CD4-positive, alpha-beta memory T cell (primary cell): ENCODE measurements at places on chromosomes 13 and 19.

DNA sequence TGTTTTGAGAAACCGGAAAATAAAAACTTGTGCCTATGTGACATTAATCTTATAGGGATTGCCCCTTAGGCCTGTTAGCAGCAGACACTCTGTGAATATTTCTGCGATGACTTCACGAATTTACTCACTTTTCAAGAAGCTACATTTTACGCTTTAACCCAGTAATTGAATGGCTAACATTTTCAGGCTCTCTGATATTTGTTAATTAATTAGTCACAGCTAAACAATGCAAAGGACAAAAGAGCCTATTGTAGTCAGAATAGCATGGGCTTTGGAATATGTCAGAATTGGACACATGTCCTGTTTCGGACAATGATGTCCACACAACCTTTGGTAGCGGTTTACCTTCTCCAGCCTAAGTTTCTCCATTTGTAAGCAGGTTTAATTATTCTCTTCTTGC lies 506.6 kb downstream of the EFNB2 start:
- no peak for DNase-seq

DNA sequence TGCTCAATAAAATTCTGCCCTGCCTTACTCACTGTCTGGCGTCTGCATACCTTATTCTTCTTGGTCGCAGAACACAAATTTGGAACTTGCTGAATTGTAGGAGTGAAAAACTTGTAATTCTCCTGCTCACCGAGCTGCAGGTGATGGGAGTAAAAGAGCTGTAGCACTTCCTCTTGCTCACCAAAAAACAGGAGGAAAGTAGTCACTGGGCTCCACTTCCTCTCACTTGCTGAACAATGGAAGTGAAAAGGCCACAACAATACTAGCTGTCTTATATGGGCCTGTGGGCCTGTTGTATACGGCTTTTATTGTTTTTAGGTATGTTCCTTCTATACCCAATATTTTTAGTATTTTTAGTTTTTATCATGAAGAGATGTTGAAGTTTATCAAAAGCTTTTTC lies 978.7 kb downstream of the SLITRK5 start:
- DNase-seq, result no peak

DNA sequence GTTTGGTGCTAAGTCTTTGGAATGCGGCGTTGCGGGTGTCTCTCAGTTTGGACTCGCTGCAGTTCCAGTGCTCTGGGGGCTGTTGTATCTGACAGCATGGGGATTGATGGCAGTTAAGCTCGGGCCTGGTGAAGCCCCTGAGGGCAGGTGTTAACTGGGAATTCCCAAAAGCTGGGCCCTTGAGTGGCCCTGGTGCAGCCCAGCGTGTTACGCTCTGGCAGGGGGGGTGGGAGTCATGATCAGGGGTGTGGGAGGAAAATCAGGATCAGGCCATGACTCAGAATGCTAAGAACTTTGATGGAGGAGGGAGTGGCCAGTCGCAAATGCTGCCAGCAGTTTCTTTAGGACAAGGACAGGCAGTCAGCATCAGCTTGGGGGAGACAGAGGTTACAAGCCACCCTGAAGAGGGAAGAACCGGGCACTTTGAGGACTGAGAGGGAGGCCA lies 19.6 kb downstream of the AP2A1 start:
- DNase-seq, result no peak

DNA sequence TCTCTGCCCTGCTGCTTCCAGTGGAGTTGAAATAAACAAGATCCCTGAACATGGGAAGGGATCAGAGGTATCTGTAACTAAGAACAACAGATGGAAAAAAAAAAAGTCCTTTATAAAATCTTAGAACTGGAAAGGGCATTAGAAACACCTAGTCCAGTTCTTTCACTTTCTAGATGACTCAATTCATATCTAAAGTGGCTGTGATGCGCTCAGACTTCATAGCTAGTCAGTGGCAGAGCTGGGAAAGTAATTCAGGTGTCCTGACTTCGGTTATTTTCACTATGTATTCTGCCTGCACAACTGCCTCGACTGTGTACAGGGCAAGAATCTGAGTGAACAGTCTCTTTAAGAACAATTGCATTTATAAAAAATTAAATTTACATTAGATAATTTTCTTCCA lies 151.8 kb upstream of the TMTC4 start:
- DNase-seq, result no peak

GRCh38 chr19:39951686-39952085 lies 17.3 kb upstream of the FCGBP start:
- DNase-seq, result no peak

GRCh38 chr19:44718441-44719261 lies 19.7 kb downstream of the CEACAM16 start:
- no peak for DNase-seq

- DNase-seq, result peak; percentile 74
These were observed 142.2 kb downstream of the SIPA1L3 start for GRCh38 chr19:38049105-38049649.

- no peak for DNase-seq
These were observed at the start of gene CD79A for GRCh38 chr19:41876847-41877832. TSS of gene CD79A (plus strand) at chr19:41877279. CDS start at chr19:41877305, 26 bp downstream.

DNA sequence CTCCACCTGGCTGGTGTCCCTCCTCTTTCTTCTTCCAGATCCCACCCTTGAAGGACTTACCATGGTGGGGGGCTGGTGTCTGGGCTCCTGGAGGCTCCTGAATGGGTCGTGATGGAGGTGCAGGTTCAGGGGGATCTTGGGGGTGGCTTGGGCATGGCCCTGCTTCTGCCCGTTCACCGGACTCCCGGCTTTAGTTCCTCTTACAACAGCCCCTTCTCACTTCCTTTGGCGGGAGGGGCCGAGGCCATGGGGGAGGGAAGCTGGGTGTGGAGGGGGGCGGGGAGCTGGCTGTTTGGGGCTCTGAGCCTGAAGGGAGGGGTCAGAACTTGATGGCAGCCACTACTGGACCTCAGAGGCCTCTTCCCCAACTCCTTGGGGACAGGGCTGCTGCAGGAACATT lies at the start of gene MYO1F:
Gene MYO1F (minus strand): TSS at position 196 of the 400 bp plus-strand sequence. CDS start 133 bp downstream, at position 63.
- DNase-seq, result no peak

DNA sequence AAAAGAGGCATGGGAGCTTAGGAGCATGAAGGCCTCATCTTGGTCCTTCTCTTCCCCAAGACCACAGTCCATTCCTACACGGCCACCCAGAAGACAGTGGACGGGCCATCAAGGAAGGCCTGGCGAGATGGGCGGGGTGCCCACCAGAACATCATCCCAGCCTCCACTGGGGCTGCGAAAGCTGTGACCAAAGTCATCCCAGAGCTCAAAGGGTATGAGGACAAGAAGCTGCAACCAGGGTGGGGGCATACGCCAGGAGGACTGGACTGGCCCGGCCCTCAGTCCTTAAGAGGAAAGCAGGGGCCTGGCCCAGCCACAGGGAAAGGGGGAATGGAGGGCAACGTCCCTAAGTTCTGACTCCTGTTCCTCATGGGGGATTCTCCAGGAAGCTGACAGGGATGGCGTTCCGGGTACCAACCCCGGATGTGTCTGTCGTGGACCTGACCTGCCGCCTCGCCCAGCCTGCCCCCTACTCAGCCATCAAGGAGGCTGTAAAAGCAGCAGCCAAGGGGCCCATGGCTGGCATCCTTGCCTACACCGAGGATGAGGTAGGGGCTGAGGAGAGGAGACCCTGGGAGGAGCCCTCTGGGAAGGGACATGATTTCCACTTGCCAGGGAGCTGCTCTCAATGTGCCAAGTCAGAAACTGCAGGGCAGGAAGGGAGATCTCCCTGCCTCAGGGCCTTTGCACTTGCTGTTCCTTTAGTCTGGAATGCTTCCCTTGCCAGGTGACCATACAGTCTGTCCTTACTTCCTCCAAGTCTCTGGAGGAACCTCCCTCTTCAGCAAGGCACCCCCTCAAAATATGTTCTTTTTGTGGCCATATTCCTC lies 1.9 kb upstream of the TMEM147 start:
- DNase-seq, result no peak

DNA sequence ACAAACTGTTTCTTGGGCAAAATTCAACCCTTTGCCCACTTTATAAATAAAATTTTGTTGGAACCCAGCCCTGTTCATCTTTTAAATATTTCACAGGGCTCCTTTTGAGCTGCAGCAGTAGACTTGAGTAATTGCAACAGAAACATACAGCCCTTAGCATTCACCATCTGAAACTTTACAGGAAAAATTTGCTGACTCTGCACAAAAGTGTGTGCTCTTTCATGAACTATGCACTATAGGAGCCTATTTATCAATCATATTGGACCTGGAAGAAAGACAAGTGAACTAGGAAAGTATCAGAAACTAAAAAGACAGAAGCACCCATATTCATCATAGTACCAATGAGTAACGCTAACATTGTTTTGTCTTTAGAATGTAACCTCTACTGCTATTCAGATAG lies 406.9 kb upstream of the SLC10A2 start:
- no peak for DNase-seq

DNA sequence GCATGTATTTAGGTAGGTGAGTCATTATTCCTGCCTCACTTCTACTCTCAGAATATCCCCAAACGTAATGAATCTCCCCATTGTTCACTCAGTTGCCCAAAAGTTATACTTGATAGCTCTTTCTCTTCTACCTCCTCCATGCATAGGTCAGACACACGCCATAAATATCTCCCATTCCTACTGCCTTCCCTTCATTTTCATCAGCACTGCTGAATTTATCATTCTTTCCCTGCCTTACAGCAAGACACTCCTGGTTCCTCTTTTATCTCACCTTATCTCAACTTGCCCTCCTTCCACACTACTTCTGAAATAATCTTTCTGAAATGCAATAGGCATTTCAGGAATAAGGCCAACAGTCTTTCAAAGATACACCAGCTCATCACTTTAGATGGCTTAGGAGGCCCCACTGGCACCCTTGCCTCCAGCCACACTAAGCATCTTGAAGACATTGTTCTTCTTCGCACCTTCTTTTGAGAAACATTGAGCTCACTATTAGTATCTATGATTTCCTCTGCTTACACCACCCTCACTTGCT lies 333.9 kb downstream of the MYO16 start:
- DNase-seq, result no peak

DNA sequence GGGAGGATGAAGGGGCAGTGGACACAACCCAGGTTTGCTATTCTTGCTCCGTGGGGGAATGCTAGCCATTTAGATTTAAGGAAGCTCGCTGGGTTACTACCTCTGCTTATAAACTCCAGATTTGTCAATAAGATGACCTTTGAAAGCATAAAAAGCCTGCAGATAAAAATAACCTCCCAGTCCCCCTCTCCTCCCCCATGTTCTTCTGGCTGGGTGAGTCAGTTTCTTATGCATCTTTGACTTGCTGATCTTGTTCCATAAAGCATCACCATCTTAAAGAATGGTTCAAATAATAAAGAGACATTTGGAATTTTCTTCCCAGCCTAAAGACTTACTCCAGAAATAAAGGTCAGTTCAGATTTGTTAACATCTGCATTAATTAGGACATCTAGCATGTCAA lies 118.3 kb upstream of the RNF113B start:
- no peak for DNase-seq

DNA sequence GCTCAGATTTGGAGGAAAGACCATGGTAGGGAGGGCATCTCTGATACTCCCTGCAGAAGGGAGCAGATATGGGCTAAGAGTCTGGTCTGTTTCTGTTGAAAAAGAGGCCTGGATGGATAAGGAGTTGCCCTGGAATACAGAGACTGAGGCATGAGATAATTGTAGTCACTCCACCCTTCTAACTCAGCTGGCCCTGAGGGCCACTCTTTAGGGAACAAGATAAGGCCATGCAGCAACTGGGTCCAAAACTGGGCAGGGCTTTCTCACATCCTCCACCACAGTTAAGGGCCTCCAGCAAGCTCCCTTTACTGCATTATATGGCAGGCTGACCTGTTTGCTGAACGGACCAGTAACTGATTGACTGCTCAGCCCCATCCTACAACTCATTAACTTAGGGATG lies 1.3 kb downstream of the ZNF749 start:
- no peak for DNase-seq

DNA sequence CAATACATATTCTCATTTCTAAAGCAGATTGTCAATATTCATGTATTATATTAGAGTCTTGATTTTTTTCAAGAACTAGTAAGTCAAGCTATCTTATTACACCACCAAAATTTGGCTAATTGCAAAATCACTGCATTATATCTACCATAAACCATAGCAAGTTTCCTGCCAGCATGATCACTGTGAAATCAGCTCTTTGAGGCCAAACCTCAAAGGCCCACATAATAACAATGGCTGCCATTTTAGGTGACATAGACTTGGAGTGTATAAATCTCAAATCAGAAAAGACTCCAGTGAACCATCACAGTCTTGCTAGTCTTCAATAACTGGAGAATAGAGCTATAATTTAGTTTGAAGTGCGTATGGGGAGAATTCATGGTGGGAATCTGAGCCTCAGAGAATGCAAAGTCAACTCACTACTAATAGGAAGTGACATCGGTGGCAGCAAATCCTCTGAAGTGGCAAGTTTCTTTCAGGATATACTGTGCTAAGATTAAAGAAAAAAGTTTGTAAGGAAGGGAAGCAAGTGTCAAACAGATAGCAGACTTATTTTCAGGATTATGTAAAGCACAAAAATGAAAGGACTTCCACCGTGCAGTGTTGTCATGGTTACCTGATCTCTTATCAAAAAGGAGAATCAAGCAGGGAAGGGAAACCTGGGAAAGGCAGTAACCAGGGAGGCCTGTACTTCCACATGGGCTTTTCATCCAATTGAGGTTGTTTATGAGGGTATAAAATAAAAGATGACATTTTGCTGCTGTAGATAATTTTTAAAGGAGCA lies 117.4 kb upstream of the FNDC3A start:
- no peak for DNase-seq
